ENCODE measurements at places on chromosomes 2 and 18.
A peak's percentile ranks its signal among the peaks of the same experiment; 100 is the strongest.

GRCh38 chr2:226726546-226726945 lies 73.1 kb downstream of the IRS1 start:
- no peak for DNase-seq

DNA sequence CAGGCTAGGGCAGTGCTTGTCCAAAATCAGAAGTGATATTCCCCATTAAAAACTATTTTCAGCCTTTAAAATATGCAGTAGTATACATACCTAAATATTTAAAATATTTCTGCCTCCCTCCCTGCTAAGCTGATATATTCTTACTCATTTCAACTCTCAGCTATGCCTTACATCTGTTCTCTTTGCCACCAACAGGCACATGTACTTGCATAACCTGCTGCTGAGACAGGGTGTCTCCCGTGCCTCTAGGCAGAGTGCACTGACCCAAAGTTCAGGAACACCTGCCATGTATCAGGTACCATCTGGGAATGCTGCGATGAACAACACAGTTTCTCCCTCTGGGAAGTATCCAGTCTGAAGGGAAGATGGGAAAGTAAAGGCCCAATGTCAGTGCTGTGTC lies 91.7 kb downstream of the STK39 start:
- no peak for DNase-seq

DNA sequence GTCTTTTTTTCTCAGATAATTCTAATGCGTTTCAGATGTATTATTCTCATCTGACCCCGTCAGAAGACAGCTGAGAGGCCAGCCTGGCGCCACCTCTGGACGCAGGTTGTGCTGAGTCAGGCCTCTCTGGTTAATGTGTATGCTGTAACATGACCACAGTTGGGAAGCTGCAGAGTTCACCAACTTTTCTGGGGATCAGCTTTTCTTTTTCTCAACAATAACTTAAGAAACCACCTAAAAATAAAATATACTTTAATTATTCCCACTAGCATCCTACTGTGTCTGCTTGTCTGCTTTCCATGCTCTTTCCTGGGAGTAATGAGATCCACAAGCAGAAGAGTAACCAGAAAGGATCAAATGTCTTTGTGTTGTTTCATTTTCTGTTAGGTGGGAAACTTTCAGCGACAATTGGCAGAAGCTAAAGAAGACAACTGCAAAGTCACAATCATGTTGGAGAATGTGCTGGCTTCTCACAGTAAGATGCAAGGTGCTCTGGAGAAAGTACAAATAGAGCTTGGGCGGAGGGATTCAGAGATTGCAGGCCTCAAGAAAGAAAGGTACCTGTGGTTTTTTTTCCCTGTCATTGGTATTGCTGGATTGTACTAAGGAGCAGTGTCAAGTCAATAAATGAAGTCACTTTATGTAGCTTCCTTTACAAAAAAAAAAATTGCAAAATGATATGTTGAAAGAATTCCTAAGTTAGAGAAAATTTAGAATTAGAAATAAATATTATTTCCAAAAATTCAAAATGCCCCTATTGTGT lies 79.8 kb downstream of the CCDC150 start:
- no peak for DNase-seq

DNA sequence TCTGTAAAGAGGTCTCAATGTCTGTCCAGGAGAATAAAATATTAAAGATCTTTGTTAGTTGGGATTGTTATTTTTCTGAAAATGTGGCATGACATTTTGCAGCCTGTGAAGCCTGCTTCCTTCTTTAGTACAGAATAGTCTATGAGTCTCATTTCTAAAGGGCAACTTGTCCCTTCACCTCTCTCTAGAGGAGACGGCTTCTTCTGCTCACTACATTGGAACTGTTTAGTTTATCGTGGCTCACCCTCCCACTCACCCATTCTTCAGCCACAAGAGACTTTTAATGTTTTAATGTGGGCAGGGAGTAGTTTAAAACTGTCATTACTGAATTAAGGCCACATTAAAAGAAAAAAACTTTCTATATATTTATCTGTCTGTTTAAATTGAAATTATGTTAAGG lies 161.0 kb downstream of the BARD1 start:
- DNase-seq, result no peak

- no peak for DNase-seq
Observed at GRCh38 chr2:137747509-137747908, 216.8 kb upstream of the HNMT start.

DNA sequence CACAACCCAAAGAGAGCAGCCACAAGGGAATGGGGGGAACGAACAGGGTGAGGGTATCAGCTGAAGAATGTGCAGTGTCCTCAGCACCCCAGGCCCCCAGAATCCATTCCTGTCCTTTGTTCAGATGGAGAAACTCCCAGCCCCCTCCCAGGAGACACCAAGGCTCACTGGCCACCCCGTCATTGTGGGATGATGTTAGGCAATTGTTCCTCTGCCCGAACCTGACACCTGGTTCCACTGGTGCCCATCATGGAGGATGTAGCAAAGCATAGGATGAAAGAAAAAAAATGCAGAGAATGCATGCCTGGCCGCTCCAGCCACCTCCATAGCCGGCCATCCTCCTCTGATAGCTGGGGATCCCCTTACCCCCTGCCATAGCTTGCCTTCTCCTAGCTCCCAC lies 197.3 kb upstream of the TWIST2 start:
- DNase-seq, result no peak

DNA sequence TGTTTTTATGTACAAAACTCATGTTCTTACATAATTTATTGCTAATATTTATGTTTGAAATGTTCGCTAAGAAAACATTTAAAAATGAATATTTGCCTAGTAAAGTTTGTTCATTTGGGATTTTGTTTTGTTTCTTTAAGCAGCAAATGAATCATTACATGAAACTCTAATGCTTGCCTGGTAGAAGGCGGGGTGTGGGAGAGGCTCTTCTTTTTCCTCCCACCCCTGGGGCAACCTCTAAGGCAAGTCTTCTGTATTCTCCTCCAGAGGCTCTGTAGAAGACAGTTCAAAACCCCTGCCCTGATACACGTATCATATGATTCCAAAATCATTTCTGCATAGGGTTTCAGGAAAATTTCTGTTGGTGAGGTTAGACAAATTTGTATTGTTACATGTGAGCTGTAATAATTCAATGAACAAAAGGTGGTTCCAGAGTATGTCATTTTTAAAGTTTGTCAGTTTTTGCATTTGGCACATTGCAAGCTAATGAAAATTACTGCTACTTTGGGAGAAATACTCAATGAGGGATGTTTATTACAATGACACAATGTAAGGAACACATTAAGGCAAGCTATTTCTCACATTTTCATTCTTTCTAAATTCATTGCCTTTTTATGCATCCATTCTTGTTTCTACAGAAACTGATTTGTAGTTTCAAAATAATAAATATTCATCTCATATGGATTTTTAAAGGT lies 302.3 kb upstream of the UBE2E3 start:
- no peak for DNase-seq

DNA sequence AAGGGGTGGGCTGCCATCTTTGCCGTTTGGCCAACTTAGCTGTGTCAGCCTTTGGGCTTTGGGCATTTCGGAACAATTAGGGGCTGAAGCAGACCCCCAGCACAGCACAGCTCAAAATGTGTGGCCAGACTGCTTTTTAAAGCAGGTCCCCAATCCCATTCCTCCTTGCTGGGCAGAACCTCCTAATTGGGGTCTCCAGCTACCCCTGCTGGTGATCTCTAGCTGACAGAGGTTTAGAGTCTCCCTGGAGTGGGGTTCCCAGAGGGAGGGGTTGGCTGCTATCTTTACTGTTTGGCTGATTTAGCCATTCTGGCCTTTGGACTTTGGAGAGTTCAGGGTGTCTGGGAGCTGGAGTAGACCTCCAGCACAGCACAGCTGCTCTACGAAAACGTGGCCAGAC lies 71.5 kb upstream of the LHCGR start:
- DNase-seq, result no peak

GRCh38 chr2:25161055-25161781 lies 7.2 kb downstream of the POMC start:
- DNase-seq, result peak; percentile 53

- DNase-seq, result no peak
Observed at GRCh38 chr2:157726946-157727345, 98.3 kb upstream of the ACVR1C start.

DNA sequence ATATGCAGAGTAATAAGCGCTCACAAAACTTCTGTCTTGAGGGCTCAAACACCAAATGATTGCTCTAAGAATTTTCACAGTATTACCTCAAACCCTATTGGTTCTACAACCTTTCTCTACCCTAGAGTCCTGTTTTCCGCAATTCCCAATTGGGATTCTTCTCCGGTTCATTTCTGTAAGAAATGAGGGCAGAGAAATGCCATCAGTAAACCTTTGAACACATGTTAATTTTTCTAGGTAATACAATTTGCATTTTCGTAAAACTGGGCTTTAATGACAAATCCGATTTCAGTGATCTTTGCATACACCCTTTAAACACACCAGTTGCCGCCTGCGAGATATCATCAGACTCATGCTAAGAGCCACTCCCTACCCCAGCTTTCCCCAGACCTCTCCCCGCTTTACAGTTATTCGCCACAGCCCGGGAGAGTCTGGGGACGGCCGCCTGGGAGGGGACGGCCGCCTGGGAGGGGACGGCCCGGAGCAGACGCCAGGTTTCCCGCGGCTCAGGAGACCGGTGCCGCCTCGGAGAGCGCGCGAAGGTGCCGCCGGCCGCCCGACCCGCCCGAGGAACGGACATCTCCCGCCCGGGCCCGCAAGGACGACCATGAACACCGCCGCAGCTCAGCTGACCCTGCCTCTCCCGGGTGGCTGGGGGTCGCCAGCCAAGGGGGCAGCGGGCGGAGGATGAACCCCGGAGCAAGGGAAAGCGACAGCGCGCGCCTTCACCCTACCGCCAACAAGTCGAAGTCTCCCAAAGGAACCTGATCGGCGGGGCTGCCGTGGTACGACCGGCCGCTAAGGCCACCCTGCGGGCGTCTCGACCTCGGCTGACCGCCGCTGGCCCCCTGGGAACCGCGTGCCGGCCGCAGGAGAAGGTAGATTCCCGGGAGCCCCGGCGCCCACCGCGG lies 463 bp downstream of the SMC6 start:
- DNase-seq, result peak; percentile 6

- DNase-seq, result peak; percentile 12
Observed at GRCh38 chr18:74963820-74964446, 245.0 kb downstream of the PTGR3 start.

- no peak for DNase-seq
Observed at GRCh38 chr18:45871431-45872084, 46.1 kb downstream of the SIGLEC15 start.

DNA sequence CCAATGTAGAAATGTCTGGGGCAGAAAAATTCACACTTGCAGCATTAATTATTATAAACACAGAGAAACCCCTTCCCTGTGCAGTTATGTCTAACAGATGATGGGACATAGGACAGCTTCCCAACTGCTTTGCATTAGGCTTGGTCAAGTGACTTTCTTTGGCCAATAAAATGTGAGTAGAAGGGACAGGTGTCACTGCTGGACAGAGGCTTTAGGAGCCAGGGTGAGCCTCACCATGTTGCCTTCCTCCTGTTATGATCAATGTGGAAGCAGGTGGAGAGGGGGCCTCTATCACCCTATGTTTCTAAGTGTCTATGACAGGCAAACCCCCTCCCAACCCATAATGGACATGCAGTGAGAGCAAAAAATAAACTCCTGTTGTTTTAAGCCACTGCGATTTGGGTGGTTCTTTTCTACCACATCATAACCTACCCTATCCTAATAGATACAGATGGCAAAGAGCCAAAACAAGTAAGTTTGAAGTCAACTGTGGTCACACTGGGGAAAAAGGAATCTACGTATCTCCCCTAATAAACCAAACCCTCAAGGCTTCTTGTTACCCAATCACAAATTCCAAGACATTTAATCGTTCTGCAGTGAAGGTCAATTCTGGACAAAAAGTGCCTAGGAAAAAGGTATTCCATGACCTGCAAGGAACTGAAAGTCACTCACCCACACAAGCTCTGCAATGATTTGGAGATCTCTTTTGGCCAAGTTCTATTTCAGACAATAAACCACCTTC lies 28.6 kb upstream of the POU3F3 start:
- DNase-seq, result no peak

GRCh38 chr2:132586101-132586511 lies 83.9 kb downstream of the LYPD1 start:
- no peak for DNase-seq

- DNase-seq, result no peak
Observed at GRCh38 chr2:43448011-43448821, 147.6 kb downstream of the THADA start.

DNA sequence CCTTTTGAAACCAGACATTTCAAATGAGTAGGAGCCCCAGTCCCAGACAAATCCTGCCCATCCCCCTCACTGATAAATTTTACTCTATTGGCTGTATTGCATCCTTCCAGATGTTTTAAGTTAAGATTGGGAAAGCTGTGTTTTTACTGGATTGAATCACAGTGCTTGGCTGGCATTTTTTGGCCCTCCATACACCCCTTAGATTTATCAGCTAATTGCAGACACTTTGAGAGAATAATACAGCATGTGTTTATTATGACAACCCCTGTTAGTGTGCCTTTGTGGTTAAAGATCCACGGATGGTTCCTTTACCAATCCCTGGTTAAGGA lies 74.9 kb downstream of the ANTXR1 start:
- DNase-seq, result no peak

GRCh38 chr2:220463876-220464275 lies 836.4 kb downstream of the SLC4A3 start:
- no peak for DNase-seq

- no peak for DNase-seq
Observed at GRCh38 chr2:71974846-71975245, 172.8 kb downstream of the CYP26B1 start.

GRCh38 chr2:225920621-225921220 lies 521.2 kb downstream of the NYAP2 start:
- DNase-seq, result no peak

- no peak for DNase-seq
Observed at GRCh38 chr2:40279001-40279400, 172.9 kb downstream of the SLC8A1 start.

DNA sequence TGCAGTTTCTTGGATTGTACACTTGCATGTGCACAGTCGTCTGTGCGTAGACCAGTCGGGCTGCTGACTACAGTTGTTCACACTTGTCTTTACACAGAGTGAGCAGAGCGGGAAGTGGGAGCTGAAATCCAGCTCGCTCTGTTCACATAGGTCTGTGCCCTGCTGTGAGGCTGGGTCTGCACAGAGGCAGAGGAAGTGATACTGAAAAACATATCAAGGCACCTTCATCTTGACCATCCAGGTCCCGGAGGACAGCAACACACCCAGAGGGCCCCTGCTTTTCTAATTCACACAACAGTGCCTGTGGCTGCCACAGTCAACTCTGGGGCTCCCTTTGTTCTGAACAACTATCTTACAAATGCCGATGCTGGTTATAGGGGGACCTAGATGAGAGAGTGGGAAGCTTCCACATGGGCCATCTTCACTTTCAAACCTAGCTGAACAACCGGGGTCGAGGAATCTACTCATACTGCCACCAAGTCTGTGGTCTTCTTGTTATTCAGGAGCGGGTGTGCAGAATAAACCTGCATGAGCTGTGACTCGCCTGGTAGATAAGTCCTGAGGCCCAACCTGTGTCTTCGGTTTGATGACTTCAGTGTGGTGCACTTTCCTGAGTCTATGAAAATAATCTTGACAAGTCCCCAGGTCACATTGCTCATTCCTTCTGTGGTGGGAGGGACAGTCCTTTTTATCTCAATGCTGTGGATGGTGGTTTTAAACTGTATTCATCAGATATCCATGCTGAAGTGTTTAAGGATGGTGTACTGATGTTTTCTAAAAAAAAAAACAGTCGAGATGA lies 3.5 kb upstream of the ADNP2 start:
- DNase-seq, result no peak

GRCh38 chr2:15687720-15688119 lies 96.1 kb downstream of the DDX1 start:
- DNase-seq, result no peak

- no peak for DNase-seq
Observed at GRCh38 chr18:70234667-70235459, 29.4 kb upstream of the RTTN start.

GRCh38 chr2:232973011-232973735 lies 39.9 kb downstream of the NGEF start:
- DNase-seq, result no peak

All from CD4-positive, alpha-beta T cell treated with Interleukin-6 at 100 ng/mL for 8 hours (primary cell).